ENCODE measurements at places on chromosomes 12 and 14.

DNA sequence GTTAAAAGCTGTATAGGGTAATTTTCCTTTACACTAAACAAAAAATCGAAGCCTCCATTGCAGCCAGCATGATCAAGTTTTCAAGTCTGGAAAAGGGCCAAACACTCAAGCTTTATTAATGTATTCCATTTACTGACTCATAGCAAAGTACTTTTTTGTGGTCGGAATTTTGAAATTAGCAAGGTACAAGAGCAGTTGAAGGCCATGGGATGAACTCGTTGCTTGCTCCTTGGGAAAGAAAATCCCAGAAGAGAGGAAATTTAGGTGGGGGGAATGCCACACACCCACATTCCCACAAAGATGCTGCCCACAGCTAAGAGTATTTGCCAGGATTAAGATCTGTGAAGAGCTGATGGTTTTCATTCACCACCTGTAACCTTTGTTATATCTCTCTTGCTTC lies 333.7 kb downstream of the EGLN3 start:
- DNase-seq = no peak

- DNase-seq = peak; percentile 21
These were observed 545.1 kb upstream of the ATP2B1 start for GRCh38 chr12:90253674-90254181.

DNA sequence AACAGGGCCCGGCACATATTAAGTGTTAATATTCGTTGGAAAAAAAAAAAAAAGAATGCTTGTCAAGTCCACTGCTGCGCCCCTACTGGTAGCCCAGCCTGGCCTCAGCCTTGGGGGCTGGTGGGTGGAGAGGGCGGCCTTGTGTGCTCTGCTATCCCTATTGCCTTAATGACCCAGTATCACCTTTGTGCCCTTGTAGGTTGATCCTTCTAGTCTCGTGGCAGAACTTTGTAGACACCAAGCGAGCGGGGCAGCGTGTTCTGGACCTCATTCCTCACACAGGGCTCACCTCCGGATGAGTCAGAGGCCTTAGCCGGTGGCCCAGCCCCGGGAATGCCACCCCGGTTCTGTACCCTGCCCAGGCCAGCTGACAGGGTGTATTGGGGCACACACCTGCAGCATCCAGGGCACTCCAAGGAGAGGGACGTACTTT lies 1.8 kb upstream of the RCOR1 start:
- no peak for DNase-seq

DNA sequence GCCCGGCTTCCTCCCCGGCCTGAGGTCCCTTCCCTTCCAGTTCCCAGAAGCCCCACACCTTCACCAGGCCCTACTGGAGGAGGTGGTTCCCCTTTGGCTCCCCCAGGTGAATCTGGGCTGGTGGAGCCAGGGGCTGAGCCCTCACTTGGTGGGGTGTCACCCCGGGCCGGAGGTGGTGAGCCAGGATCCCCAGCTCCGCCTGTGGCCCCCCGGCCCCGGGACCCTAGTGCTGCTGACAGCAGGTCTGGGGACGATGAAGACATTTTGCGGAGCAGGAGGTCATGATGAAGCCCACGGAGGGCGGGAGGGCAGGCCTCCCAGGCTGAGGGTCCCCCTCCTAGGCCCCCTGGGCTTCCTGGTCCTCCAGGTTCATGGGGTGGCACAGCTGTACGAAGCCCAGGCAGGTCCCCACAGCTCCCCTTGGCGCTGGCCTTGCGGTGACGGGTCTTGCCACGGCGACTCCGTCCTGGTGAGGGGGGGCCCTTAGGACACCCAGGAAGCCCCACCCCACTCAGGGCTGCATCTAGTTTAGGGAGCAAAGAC lies 16.6 kb downstream of the MAP3K12 start:
- DNase-seq = no peak

- no peak for DNase-seq
These were observed 261.5 kb downstream of the PCNX1 start for GRCh38 chr14:71168564-71169427.

- DNase-seq = no peak
These were observed 222.3 kb downstream of the PTPRO start for GRCh38 chr12:15544589-15544988.

GRCh38 chr12:125243811-125244210 lies 178.6 kb downstream of the AACS start:
- DNase-seq = no peak

DNA sequence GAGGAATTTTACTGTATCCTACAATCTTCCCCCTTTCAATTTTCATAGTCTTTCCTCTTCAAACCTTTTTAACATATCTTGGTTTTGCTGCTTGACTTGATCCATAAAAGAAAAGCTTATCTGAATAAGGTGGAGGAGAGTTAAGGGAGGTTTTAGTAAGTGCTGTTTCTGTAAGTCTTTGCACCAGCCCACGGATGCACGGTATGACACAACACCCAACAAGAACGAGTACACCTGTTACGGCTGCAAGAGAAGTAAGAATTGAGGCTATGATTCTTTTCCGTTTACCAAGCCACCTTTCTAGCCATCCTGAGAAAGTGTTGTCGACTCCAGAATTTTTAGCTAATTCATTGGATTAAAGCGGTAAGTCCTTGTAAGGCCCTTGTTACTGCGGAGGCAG lies 26.1 kb upstream of the CPNE8 start:
- no peak for DNase-seq

DNA sequence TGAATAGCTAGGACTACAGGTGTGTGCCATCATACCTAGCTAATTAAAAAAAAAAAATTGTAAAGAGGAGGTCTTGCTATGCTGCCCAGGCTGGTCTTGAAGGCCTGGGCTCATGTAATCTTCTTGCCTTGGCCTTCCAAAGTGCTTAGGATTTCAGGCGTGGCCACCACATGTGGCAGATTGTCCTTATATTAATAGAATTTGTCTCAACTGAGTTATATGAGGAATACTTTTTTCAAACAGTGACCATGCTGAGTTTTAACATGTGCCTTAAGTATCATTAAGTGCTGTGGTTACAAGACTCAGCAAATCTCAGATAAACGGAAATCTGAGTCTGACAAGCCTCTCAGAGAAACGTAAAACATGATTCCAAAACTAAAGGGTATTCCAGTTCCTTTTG lies 83.2 kb upstream of the FERMT2 start:
- DNase-seq = no peak

DNA sequence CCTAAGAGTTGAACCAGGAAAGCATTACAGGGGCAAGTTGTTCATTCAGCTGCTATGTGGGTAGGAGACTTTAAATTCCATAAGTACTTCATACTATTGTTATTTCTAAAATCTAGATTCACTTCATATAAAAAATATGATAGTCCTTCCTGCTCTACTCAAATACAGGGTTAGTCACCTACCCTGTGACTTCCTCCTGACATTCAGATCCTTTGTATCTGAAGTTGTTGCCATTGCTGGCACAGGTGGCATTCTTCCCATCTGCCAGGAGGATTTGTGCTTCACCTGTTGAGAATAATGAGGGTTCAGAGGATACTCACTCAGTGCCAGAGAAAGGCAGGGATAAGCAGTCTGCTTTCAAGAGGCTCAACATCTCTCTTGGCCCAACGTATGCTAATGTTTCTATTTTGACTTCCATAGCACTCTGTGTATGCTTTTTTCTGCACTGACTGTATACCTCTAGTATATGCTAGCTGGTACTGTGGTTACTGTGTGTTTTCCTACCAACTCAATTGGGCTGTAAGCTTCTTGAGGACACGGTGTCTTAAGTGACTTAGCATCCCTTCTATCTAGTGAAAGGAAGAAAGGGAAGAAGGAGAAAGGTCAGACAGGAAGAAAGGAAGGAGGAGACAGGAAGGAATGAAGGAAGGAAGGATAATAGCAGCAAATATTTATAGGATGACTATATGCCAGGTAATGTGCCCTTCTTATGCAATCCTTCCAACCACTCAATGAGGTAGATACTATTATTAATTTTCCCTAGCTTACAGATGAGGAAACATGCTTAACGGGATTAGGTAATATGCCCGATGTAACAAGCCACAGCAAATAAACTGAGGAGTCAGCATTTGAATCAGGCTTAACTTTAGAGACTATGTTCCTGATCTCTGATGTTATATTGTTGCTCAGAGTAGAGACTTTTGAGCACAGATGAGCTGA lies 38.5 kb upstream of the FGF6 start:
- DNase-seq = no peak

DNA sequence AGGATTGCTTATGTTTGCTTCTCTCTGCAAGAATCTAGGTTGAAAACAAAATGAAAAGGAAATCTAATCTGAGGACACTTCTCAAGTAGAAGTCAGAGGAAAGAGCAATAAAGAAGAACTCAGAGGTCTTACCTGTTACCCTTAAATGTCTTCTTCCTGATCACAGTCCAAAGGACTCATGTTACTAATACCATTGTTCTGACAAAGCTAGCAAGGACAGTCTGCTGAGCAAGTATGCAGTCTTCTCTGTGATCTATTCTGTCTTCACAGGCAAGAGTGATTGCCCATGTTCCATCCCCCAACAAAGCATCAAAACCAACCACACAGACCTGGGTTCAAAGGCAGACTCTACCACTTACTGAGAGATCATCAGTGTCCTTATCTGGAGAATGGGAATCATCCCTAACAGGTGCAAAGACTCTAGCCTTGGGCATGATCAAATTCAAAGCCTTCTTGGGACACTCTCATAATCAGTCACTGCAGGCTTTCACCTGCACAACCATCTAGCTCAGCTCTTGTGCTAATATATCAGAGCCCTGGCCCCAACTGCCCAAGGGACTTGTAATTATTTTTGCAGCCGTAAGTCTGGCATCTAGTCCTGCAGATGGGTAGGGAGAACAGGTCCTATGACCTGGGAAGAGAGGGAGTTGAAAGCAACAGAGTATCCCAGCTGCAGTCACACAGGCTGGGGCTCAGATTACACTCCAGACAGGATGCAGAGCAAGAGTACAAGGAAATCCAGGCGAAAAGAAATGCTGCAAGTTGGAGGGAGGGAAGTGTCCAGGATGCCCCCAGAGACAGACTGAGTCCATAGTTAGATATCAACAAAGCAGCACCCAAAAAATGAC lies 97.9 kb upstream of the NUDT4 start:
- DNase-seq = no peak

DNA sequence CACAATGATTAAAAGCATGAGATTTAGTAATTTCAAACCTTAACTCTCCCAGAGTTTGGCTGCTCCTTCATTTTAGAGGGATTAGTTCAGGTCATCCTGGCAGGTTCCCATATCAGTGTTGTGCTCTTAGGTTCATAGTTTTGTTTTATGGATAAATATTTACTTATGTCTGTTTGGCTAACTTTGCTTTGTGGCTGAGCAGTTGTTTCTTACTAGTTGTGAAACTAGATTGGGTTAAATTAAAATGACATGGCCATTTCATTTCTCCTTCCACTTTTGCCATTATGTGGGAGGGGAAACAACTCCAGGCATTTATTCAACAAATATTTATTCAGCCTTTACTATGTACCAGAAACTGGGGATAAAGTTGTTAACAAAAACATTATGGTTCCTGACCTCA lies 158.8 kb downstream of the TMTC3 start:
- no peak for DNase-seq

DNA sequence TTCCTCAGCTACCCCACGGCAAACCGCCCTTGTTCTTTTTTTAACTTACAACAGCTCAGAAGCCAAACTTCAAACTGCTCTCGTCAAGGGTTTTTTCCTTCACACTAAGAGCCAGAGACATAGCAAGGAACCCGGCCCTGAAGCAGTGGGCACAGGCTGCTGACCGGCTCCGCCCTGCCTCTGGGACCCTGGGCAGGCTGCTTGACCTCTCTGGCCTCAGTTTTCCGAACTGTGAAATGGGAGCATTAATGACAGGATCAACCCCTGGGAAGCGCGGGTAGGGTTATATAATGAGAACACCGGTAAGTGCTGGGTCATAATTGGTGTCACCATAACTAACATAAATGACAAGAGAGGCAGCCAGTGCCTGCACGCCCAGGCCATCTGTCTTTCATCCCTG lies 21.2 kb upstream of the FZD10 start:
- DNase-seq = no peak

GRCh38 chr12:115872212-115872611 lies 405.3 kb downstream of the MED13L start:
- DNase-seq = no peak

GRCh38 chr12:80581783-80582182 lies 125.7 kb upstream of the MYF6 start:
- DNase-seq = no peak

DNA sequence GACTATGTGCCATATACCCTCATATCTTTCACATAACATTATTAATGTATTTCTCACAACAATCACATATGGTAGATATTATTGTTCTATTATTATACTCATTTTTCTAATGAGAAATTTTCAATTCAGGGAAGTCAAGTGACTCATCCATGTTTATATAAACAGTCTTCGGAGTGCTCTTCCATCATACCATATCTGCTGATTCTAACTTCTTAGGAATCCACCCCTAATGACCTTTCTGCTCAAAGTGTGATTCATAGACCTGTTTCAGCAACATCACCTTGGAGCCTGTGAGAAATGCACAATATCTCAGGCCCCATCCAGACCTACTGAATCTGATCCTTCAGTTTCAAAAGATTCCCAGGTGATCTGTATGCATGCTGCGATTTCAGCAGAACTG lies 39.8 kb upstream of the OVCH1 start:
- no peak for DNase-seq

DNA sequence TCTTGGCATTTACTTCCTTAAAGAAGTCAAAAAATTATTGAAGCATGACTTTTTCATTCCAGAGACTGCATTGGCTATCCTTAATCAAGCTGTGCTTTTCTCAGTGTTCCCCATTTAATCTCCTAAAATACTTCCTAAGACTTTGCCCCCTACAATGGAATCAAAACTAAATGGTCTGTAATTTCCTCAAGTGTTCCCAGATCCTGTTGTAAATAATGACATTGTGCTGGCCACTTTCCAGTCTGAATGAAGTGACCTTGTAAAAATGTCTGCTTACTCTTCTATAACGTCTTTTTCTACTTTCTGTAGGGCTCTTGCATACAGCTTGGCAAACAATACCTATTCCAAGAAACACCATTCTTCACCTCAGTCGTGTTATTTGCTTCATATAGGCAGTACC lies 45.3 kb upstream of the MBIP start:
- DNase-seq = no peak

- DNase-seq = no peak
These were observed 20.4 kb downstream of the FOS start for GRCh38 chr14:75299059-75299458.

DNA sequence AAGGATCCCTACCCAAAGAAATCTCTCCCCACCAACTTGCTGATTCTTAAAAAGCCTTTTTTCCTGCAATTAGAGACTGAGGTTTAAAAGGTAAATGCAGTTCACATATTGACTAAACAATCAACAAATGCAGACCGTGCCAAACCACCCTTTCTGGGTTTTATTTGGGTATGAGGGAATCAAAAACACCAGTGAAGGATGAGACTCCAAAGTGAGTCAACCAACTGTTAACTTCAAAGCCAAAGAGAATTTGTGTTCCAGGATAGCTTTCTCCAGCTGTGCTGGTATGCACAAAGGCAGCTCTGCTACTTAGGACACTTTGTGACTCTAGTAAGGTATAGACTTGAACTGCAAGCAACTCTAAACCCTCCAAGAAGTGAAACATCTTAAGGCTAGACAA lies 39.4 kb downstream of the RPS29 start:
- no peak for DNase-seq

DNA sequence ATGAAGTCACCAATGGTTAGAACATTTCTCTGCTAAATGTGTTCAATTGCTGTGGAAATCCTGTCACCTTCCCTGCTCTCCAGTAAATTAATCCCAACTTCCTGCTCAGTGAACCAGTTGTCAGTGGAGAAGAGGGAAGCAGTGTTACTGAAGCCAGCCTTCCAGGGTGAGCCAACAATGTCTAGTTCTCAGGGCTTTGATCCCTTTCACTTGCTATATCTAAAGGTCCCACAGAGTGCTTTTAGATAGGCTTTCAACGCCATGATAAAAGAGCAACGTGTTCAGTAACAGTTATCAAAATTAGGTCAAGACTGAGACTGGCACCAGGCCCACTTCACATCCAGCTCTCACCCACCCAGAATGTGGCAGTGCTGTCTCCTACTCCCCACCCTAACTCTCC lies 139.7 kb downstream of the KCNH5 start:
- no peak for DNase-seq
